Activated naive CD4-positive, alpha-beta T cell (primary cell): ENCODE measurements at places on chromosomes 5 and 9.

GRCh38 chr5:179679014-179679674 lies 1.7 kb downstream of the CBY3 start:
- peak; percentile 25 for DNase-seq

DNA sequence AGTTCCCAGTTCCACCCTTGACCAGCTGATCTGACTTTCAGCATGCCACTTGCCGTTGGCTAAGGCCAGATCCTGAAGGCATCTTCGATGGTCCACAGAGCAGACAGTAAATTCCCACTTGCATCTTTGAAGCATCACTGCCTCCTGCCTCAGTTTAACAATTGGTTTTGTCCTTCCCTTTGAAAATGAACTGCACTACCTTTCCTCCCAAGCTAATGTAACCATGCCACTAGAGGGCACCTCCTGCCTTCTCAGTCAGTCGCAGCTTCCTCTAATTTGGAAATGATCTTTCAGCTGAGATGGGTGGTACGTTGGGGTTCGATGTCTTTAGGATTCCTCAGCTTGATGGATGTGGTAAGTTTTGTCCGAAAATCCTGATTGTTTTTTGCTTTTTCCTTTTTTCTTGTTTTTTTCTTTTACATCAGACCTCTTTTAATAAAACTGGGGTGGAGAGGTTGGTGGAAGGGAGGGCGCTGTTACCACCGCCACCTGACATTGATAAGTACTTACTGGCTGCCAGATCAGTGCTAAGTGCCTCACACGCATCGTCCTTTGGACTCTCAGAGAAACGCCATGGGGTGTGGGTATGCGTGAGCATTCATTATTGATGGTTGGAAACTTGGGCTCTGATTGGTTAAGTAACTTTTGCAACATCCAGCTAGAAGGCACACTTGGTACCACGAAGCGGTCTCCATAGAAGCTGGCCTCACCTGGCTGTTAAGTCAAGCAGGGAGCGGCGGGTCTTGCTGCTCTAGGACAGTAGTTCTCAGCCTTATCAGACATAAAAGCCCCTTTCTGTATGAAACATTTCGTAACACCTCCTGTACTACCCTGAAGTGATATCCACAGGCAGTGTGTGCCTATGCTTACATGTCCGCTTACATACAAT lies 16.9 kb downstream of the PTTG1 start:
- peak; percentile 17 for DNase-seq

DNA sequence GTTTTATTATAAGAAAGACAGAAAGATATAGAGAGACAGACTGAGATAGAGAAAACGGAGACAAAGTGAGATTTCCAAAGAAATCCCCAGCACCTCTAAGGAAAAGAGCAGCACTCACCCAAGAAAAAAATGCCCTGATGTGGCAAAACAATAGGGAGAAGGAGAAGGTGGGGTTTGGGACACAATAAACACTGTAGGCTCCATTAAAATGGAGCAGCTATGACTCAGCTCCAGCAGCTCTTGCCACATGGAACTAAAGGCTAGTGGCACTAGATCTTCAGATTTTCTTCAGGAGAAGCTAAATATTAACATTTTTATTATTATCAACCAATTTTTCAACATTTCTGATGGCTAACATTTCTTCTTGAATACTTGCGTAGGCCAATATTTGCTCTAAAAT lies 321.8 kb downstream of the TRIM32 start:
- no peak for DNase-seq

GRCh38 chr9:125150349-125151245 lies 7.3 kb upstream of the SCAI start:
- DNase-seq: no peak

GRCh38 chr5:181042722-181043121 lies 2.7 kb downstream of the BTNL9 start:
- no peak for DNase-seq

- DNase-seq: no peak
Measured at GRCh38 chr9:2126331-2126803, 111.2 kb downstream of the SMARCA2 start.
